ENCODE measurements at places on chromosomes 1 and 21. TPM values are rescaled to one million over a fixed set of nuclear protein-coding genes. Genes with fewer than 3 reads are reported as not detected.

DNA sequence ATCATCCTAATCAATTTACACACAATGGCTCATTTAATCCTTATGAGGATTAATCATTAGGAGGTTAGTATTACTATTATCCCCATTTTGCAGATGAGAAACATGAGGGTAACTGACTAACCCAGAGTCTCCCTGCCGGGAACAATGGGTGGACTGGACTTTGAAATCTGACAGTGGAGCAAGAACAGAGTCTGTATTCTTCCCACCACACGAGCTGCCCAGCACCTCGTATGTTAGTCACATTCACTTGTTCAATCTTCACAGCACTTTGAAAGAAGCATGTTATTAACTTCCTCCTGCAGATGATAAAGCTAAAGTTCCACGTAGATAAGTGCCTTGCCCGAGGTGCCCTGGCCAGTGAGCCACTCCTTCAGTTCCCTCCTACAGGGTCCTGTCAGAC lies 12.4 kb downstream of the C8B start:
- DNase-seq: no peak

DNA sequence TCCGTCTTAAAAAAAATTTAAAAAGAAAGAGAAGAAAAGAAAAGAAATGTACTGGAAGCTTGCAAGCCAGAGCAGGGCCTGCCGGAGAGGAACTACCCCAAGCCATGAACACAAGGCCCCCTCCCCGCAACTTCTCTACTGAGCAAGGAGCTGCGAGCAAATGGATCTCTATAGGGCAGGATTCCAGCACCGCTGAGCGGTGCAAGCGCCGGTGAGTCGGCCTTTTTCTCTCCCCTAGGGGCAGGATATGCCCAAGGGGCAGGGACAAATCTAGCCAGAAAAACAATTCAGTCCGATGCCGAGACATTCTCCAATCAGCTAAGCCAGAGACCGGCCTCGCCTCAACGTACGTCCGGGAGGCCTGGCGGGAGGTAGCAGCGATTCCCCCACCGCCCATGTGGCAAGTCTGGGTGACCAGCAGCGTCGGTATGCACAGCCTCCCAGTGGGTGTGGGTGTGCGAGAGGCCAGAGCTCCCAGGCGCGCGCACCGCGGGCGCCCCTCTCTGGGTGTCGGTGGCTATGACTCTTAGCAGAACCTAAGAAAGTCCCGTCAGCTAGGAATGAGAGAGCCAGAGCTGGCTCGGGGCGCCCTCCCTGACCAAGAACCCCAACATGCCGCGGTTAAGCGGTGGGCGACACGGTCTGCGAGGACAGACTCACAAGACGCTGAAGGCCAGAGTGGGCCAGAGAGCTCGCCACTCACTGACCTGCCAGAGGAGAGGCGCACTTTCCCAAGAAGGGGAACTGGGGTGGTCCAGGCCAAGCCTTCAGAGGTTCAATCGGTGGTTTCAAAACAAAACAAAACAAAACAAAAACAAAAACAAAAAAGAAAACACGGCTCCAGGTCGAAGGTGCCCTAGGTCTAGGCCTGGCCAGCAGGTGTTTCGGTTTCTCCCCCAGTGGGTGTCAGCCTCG lies 1.9 kb downstream of the CSMD2 start:
- DNase-seq: peak; percentile 97

TXLNA gene
- 62.5 TPM for total RNA-seq

GRCh38 chr1:113871597-113872113 lies at the start of gene PTPN22:
Gene PTPN22, minus strand, starts transcription at chr1:113871712.
- DNase-seq: peak; percentile 96

DNA sequence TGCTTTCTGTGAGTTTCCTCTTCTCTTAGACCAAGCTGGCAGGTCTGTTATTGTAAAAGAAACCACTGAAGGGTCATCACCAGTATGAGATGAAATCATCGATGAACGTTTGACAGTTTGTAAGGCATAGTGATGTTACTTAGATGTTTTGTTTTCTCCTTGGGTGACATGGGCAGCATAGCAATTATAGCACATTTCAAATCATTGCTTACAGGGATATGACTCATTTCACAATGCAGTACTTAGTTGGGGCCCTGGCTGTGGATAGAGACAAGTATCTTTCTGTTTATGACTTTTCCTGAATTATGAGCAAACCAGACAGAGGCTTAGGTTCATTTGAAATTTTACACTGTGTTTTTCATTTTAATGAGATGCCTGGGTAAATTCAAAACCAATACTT lies 313.0 kb downstream of the RWDD3 start:
- no peak for DNase-seq

DNA sequence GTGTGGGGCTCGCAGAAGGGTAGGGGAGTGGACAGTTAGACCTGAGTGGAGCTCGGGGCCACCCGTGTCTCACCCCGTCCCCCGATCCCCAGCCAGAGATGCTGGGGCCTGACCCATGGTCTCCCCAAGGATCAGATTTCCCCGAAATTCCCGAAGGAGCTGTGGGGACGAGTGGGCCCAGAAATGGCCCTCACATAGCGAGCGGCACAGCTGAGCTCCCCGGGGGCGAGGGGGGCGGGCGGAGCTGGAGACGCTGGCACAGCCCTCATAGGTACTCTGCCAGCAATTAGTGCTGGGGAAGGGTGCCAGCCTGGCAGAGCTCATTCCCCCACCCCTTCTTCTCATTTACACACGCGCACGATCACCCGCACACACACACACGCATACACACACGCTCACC lies 9.2 kb downstream of the CASZ1 start:
- DNase-seq: no peak

- DNase-seq: peak; percentile 53
These were observed 24.8 kb downstream of the LEMD1 start for GRCh38 chr1:205396967-205397616.

GRCh38 chr1:6262555-6263420 lies 1.9 kb upstream of the GPR153 start:
- no peak for DNase-seq

- DNase-seq: no peak
These were observed 115.9 kb downstream of the HUNK start for GRCh38 chr21:31988492-31989290.

DNA sequence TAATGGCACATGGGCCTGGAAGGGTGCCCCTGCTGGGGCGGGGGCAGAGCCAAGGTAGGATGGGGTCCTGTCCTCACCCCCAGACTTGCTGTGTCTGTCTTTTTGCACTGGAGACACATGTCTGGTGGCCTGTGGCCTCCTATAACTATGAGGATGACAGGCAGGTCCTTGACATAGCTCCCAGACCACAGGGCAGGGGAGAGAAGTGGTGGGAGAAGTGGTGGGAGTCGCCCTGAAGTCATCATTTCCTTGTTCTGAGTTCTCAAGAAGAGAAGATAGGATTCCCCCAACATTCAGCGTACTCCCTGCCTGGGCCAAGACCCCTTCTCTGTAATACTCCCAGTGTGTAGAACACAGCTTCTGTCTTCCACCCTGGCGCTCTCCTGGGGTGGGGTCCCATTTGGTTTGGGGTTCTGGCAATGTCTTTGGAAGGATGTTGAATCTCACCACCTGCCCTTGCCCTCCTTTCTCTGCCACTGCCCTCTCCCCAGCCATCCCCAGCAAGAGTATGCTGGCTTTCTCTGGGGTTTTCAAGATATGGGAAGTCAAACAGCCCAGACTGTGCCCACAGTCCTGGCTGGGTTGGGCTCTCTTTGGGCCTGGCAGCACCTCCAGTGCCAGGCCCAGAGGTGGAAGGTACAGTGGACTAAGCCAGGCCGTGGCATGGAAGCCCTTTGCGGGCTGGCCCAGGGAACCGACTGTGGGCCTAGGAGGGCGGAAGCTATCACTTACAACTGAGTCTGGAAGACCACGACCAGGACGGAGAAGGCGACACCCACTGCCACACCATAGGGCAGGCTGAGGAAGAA lies 19.4 kb downstream of the SLC26A9 start:
- DNase-seq: no peak

CACNA1S gene
- total RNA-seq: not detected

DEPDC1 gene
- 62.6 TPM for total RNA-seq

GCLM gene
- total RNA-seq: 27.4 TPM

GRCh38 chr21:42569732-42570301 lies 56.2 kb downstream of the SLC37A1 start:
- no peak for DNase-seq

DNA sequence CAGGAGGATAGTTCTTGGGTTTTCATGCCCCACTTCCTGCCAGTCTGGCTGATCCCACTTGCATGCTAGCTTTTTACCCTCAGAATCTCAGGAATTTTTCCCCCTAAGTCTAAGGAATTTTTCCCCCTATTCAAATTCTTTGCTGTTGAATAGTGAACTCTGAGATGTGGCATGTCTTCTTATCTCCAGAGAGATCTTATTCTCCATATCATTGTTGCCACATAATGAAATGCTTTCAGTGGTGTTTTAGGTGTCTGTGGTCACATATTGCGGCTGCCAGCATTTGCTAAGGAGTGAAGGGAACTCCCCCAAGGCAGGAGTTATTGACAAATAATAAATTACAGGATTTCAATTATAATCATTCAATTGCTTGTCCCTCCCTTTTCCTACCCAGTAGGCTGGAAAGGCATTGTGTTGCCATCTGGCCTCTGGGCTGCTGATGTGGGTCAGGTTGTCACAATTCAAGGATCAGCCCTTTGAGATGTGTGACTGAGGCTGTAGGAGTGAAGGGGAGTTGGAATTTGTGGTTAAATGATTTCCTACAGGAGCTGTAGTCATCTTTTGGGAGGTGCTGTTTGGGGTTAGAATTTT lies 3.9 kb upstream of the FLG start:
- DNase-seq: peak; percentile 69

RGS4 gene
- 80.4 TPM for total RNA-seq

- no peak for DNase-seq
These were observed 40.0 kb downstream of the PDC start for GRCh38 chr1:186420923-186421322.

LAMB3 gene
- 31.5 TPM for total RNA-seq

- DNase-seq: peak; percentile 5
These were observed 46.9 kb upstream of the DISP3 start for GRCh38 chr1:11431941-11432507.

DNA sequence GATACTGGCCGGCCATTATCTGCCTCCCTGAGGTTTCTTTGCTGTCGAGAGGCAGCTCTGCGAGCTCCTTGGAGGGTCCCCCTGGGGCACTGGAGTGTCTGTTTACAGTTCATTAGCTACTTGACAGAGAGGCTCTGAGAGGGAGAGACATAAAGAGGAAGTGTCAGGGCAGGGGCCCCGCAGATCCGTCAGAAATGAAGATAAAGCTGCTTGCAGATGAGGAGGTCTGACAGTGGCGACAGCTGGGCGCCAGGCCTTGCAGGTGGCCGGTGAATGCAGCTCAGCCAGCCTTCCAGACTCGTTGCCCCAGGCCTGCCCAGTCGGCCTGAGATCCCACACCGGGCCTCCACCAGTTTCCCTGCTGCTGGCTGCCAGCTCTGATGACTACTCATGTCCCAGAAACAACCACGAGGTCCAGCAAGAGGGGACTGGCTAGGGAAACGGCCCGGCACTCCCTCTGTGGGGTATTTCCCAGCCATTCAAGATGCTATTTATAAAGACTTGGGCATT lies 84.7 kb downstream of the DISP3 start:
- DNase-seq: peak; percentile 34

DNA sequence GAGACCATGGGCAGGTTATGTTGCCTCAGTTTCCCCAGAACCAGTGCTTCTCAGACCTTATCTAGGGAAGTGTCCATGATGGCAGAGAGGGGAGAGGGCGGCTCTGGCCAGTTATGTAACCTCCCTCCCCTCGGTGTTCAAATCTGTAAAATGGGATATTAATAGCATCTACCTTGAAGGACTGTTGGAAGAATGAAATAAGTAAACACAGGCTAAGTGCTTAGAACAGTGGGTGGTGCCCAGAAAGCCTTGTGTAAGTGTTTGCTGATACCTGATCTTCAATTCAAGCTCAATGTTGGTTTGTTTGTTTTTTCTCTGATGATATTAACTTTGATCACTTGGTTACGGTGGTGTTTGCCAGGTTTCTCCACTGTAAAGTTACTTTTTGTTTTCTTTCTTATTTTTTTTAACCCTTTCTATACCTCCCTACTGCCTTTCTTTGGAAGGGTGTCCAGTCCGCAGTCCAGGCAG lies 34.9 kb downstream of the EPHA2 start:
- peak; percentile 73 for DNase-seq

DNA sequence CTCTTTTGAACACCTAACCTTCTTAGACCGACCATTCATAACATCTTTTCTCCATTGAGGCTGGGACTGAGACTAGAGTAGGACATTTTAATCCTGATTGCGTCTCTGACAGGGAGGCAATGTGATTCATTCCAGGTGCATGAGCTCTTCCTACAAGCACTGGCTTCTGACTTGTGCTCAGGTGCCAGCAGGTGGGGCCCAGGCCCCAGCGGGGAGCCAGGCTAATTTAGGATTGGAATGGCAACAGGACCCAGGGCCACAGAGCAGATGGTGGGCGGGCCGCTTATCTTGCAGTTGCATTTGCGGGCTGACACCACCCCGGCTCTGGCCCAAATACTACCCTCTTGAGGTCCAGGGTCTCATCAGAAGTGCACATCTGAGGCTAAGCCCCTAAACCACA lies 4.1 kb downstream of the GPA33 start:
- no peak for DNase-seq
